RPMI8226 (cell line): ENCODE measurements at places on chromosomes 1 and 21.

- peak; percentile 42 for DNase-seq
Measured at GRCh38 chr1:158112994-158113758, 67.5 kb upstream of the CD1D start.

DNA sequence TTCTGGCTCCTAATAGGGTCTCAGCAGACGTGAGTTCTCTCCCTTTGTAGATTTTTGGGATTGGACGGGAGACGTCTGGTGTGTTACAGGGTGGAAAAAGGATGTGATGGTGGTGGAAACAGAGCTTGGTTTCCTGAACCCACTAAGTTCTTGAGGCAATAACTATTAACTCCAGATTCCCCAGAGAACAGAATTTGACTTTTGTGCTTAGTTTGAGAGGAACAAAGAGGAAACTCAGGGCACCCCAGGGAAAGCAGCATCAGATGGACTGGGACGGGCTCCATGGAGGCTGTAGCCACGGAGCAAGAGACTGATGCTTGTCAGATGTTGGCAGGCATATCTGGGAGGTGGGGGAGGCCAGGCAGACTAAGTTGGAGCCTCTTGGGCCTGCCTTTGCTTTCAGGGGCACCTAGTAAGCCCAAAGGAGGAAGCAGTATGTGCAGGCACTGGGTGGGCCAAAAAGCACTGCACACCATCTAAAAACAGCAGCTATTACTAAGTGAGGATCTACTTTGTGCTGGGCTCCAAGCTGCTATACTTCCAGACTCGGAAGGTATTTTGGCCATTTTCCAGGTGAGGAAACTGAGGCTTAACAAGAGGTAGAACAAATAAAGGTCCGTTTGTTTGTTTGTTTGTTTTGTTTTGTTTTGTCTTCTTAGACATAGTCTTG is 66.9 kb downstream of the EPHB2 start:
- no peak for DNase-seq

DNA sequence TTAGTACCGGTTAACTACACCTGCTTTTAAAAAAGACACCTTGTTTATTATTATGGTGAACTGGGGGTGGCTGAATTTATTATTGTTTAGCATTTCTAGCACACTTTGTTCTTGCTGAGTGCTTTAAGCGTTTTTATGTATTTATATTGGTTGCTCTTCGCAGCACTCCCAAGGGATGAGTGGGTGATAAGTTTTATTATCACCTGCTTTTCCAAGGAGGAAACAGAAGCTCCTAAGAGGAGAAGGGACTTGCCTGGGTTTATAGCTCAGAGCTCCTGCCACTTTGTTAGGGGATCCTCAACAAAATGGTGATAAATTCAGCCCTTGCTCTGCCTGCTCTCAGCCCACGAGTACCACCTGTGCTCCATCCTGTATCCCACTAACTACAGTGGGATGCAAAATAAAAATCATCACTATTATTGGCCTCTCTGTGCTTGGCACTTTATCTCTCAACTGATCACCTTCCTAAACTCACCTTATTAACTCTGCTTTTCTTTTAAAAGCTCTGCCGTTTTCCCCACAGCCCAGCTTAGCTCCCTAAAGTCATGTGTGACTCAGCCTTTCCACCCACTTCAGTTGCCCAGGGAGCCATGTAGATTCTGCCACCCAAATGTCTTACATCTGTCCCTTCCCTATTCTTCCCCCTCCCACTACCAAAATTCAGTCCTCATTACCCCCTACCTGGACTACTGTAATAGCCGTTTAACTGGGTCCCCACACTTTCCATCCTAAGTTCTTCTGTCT is 44.5 kb downstream of the BCL9 start:
- no peak for DNase-seq

GRCh38 chr1:245878585-245878984 is 628.5 kb downstream of the SMYD3 start:
- no peak for DNase-seq

DNA sequence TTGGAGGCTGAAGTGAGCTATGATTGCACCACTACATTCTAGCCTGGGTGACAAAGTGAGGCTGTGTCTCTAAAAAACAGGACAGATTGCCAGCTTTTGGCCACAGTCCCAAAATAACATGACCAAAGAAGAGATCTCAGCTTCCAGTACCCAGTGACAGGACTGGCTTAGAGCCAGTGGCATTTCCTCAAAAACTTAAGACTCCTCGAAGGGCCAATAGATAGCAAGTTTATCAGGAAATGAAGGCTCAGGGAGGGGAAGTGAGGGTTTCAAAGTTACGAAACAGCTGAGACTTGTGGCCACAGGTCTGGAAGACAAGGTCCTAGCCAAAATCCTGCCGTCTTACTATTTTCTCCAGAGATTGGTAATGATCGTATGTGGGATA is 6.3 kb upstream of the TMEM39B start:
- peak; percentile 98 for DNase-seq

DNA sequence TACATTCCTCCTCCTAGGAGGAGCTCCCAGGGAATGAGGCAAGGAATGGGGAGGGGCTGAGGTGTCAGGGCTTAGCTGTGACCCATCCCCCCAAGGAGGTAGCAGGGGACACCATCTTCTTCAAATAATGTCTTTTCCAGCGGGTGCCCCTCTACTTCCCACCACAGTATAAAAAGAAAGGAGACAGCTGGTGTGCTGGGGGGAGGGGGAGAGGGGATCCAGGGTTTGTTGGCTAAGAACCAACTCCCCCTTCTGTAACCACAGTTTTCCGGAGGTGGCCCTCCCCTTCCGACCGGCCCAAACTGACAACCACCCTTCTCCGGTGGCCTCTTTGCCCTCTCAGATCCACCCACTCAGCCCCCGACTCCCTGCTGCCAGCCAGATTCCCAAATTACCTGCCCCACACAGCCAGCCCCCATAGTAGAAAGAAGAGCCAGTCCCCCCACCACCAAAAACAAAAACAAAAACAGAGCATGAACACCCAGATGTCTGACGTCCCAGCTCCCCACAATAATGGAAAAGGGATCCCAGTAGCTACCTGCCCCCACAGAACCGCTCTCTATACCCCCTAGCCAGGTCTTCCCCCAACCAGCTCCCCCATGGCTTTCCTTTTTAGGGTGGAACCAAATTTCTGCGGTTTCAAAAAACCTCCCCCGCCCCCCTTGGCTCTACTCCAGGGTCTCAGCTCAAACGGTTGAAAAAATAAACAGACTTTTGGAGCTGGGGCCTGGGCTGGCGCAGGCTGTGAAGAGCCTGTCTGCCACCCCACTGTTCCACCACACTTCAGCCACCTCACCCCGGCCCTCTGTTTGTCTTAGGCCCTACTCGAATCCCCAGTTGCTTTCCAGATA is 2.1 kb downstream of the ARHGEF2 start:
- peak; percentile 91 for DNase-seq

DNA sequence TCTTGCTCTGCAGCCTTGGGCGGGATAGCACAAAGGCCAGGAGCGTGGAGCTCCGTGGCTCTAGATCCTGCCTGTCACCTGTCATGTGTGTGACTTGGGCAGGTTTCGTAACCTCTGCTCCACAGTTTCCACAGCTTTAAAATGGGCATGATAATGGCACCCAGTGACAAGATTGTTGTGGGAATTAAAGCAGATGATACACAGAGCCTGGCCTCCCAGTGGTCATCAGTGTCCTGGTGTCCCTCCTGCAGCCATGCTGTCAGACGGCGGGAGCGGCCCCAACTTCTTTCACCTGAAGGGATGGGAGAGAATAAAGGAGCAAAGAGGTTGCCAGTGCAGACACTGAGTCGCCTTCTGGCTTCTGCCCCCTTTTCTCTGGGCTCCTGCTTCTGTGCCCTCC is 61.5 kb downstream of the SLC37A1 start:
- DNase-seq: no peak

DNA sequence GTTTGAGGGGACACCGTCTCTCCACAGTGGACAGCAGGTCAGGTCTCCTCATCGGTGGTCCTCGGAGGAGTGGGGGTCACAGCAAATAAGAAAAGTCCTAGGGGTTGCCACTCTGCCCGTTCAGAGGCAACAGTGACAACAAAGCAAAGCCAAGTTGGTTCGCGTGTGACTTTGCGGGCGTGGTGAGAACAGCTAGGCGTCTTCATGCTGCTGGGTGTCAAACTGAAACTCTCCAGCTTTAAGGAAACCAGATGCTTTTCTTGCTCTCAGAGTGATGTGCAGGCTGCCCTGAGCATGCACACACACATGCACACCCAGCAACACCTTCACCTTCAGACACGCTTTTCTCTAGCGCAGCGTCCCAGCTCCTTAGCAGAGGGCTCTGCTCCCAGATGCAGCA is 70.1 kb upstream of the ARHGEF16 start:
- DNase-seq: no peak

- no peak for DNase-seq
Measured at GRCh38 chr21:35035116-35035515, 14.0 kb downstream of the RUNX1 start.

DNA sequence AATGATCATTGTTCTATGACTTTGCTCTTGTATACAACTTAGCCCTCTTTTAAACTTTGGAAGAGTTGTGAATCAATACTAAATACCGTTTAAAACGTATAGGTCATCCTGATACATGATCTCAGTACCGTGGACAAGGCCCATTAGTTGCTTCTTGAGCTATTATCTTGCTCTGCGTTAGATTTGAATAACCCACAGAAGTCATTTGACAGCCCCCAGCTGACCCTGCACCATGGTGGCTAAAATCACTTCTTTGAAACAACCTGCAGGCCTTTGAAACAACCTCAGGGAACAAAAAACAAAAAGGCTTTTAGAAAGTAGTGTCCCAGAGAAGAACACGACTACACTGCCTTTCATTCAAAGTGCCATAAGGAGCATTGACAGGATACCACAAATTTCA is 473.0 kb upstream of the ADGRL2 start:
- DNase-seq: no peak

- DNase-seq: no peak
Measured at GRCh38 chr1:198102454-198102827, 54.4 kb upstream of the NEK7 start.

GRCh38 chr1:47238935-47239592 is 7.0 kb upstream of the TAL1 start:
- no peak for DNase-seq

GRCh38 chr21:32753818-32754585 is 17.6 kb downstream of the PAXBP1 start:
- no peak for DNase-seq

GRCh38 chr21:16205527-16205926 is 475.7 kb downstream of the USP25 start:
- DNase-seq: no peak

- no peak for DNase-seq
Measured at GRCh38 chr1:92480200-92480812, 6.4 kb downstream of the GFI1 start.

GRCh38 chr1:226073184-226073950 is 10.9 kb downstream of the H3-3A start:
- no peak for DNase-seq

- DNase-seq: no peak
Measured at GRCh38 chr21:37118187-37118826, 45.3 kb downstream of the TTC3 start.

DNA sequence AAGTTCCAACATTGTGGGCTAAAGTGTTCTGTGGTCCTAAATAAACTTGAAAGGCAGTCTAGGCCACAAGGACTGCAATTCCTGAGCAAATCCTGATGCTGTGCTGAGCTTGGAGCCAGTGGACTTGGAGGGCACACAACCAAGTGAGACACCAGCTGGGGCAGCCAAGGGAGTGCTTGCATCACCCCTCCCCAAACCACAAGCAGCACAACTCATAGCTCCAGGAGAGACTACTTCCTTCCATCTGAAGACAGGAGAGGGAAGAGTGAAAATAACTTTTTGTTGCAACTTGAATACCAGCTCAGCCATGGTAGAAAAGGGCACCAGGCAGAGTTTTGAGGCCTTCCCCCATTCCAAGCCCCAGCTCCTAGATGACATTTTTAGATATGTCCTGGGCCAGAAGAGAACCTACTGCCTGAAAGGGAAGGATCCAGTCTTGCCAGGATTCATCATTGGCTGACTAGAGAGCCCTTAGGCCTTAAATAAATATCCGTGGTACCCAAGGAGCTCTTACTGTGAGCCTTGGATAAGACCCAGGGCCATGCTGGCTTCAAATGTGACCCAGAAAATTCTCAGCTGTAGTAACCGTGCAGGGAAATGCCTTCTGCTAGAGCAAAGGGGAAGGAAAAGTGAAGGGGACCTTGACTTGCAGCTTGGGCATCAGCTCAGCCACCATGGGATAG is 35.4 kb upstream of the LRRC8B start:
- no peak for DNase-seq

- no peak for DNase-seq
Measured at GRCh38 chr1:41474490-41475271, 9.8 kb downstream of the EDN2 start.

- DNase-seq: no peak
Measured at GRCh38 chr1:205650241-205650640, 18.4 kb upstream of the ELK4 start.

DNA sequence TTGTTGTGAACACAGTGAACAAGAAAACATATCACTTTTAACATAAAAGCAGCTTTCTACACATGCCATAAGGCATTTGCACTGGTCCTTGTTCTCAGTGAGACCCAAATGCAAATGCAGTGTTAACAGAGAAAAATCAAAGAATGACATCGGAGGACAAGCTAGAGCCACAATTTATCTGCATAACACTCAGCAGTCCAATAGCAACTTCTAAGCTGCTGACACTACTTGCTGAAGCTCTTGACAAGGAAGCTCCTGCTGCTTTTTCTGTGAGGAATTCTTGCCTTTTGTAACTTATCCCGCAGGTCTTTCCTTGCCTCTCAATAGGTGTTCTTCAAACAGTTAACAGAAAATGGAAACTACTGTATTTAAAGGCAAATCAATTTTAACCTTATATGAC is 34.7 kb downstream of the USH2A start:
- DNase-seq: no peak

DNA sequence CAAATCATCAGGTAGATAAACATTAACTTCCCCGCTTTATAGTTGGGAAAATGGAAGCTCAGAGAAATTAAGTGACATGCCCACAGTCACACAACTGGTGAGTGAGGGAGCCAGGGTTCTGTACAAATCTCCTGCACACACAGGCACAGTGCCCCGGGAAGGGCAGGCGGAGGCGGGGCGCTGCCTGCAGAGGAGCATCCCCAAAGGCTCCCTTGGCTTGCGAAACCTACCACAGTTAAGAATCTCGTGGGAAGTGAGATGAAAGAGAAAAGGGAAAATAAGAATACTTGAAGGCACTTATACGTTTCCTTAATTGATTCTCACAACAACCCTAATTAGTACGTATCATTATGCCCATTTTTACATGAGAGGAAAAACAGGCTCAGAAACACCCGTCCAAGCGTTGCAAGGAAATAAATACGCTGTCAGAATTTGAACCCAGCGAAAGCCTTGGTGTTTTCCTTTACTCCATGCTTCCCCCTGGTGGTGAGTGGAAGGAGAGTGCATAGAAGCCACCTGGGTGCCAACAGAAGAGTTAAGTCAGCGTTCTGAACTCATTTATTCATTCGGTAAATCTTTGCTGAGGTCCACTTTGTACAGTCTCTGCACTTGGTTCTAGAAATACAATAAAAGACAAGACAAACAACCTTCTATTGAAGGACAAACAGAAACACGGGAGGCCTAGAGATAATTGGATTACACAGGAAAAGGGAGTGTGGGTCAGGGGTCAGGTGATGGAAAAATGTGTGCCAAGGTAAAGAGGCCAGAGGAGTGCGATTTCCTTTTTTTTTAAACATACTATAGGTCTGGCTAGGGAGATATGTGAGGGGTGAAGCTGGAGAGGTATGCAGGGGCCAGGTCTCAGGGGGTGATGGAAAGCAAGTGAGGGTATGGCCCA is 28.4 kb downstream of the ACP6 start:
- DNase-seq: peak; percentile 73

GRCh38 chr21:45579383-45580180 is 37.3 kb upstream of the SLC19A1 start:
- no peak for DNase-seq
